ENCODE measurements at places on chromosomes 2 and 18.
A peak's percentile ranks its signal among the peaks of the same experiment; 100 is the strongest.

- peaks cover 43% of the 10 kb centered on the region for H3K36me3 ChIP-seq
- H3K4me3 ChIP-seq = peak overlapping the region; percentile 96
- no peak for DNase-seq
- H3K27me3 ChIP-seq = no peaks in the 10 kb centered on the region
Observed at GRCh38 chr2:65129286-65129825, 550 bp downstream of the RAB1A start.

DNA sequence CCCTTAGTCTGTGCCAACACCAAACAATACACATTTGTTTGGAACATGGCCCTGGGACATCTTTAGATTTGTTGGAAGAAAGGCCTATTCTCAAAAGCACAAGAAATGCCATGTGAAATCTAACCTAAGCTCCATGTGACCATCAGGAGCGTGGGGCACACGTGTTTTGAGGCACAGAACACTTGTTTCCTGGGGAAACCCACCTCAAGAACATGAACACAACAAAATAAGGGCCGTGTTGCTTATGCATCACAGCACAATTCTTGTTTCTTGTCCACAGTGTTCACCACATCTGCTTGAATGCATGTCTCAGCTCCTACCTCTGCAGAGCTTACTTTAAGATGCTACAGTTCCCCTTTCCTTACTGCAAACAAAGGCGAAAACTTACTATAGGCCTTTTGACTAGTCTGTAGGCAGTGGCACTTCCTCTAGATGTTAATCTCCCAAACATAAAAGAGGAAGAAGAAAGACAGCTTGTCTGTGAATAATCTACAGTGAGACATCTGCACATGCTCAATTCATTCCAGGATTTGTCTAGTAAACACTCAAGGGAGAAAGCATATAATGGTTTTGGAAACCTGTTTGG is 165.0 kb downstream of the ANKRD44 start:
- peaks cover 16% of the 10 kb centered on the region for H3K36me3 ChIP-seq
- H3K27ac ChIP-seq = peak overlapping the region; percentile 83
- no peaks in the 10 kb centered on the region for H3K27me3 ChIP-seq
- peak overlapping the region; percentile 20 for H3K4me3 ChIP-seq
- peaks cover 47% of the 10 kb centered on the region for H3K4me1 ChIP-seq

- no peak overlapping the region for H3K27ac ChIP-seq
- no peaks in the 10 kb centered on the region for H3K4me1 ChIP-seq
- H3K27me3 ChIP-seq = no peaks in the 10 kb centered on the region
- no peaks in the 10 kb centered on the region for H3K36me3 ChIP-seq
Observed at GRCh38 chr2:185242462-185242861, 496.1 kb upstream of the FSIP2 start.

GRCh38 chr2:163731735-163732134 is 4.1 kb downstream of the FIGN start:
- H3K4me3 ChIP-seq = no peak overlapping the region
- no peak overlapping the region for H3K27ac ChIP-seq
- no peaks in the 10 kb centered on the region for H3K36me3 ChIP-seq
- no peaks in the 10 kb centered on the region for H3K4me1 ChIP-seq
- peaks cover 10% of the 10 kb centered on the region for H3K27me3 ChIP-seq
- DNase-seq = no peak

GRCh38 chr18:36814994-36815393 is 13.8 kb downstream of the TPGS2 start:
- H3K27me3 ChIP-seq = no peaks in the 10 kb centered on the region
- H3K4me1 ChIP-seq = peaks cover 9% of the 10 kb centered on the region
- H3K36me3 ChIP-seq = peaks cover 19% of the 10 kb centered on the region
- H3K4me3 ChIP-seq = no peak overlapping the region

DNA sequence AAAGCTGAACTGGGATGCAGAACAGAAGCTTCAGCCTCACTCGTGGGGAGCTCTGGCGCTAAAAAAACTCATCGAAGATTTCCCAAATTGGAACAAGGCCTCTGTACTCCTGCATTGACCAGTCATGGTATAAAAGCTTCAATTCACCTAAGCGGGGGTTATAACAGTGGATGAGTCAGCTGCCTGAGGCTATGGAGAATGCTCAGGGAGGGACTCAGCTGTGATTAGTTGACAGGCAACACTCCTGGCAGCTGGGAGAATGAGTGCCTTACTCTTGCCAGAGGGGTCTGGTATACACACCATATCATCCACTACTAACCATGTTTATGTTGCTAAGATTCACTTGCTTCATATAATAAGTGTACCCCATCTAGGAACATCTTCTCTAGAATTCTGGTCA is 350.6 kb upstream of the VRK2 start:
- H3K4me1 ChIP-seq = no peaks in the 10 kb centered on the region
- no peaks in the 10 kb centered on the region for H3K36me3 ChIP-seq
- no peak overlapping the region for H3K4me3 ChIP-seq
- H3K27ac ChIP-seq = no peak overlapping the region

- H3K27ac ChIP-seq = peak overlapping the region; percentile 92
- peaks cover 10% of the 10 kb centered on the region for H3K36me3 ChIP-seq
- H3K27me3 ChIP-seq = no peaks in the 10 kb centered on the region
- peaks cover 62% of the 10 kb centered on the region for H3K4me1 ChIP-seq
- DNase-seq = no peak
Observed at GRCh38 chr18:49813069-49813318, 339 bp downstream of the ACAA2 start.

DNA sequence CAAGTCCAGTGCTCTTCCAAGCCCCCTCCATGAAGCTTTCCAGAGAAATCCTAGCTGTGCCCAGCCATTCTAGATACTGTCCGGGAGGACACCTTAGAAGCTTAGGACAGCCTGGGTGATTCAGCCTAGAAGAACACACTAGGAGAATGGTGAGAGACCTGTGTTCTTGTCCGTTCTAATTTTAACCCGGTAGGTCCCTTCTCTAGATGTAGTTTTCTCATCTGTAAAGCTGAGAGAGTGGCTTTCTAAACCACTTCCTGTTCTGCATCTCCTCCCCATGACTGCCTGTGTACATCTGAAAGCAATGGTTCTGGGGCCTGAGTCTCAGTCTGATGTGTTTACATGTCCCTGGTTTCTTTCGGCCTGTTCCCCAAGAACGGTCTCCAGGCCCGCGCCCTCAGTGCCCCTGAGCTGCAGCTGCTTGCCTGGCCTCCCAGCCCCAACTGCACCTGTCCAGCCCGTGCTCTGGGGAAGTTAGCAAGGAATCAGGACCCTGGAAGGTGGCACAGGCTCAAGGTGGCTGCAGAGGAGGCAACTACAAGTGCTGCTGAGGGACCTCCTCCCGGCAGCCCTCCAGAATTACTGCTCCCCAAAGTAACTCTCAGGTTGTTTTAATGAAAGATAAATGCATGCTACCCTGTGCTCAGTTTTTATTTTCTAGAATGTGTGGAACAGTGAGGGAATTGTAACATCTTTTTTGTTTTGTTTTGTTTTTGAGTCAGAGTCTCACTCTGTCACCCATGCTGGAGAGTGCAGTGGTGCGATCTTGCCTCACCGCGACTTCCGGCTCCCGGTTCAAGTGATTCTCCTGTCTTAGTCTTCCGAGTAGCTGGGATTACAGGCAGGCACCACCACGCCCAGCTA is 105.9 kb downstream of the LBH start:
- peaks cover 62% of the 10 kb centered on the region for H3K4me1 ChIP-seq
- no peaks in the 10 kb centered on the region for H3K27me3 ChIP-seq

GRCh38 chr2:28869494-28870145 is 489 bp downstream of the TRMT61B start:
- peak overlapping the region; percentile 97 for H3K27ac ChIP-seq
- no peaks in the 10 kb centered on the region for H3K27me3 ChIP-seq
- DNase-seq = peak; percentile 10
- peak overlapping the region; percentile 93 for H3K4me3 ChIP-seq
- peaks cover 31% of the 10 kb centered on the region for H3K4me1 ChIP-seq
- peaks cover 18% of the 10 kb centered on the region for H3K36me3 ChIP-seq

- H3K4me1 ChIP-seq = no peaks in the 10 kb centered on the region
- H3K36me3 ChIP-seq = no peaks in the 10 kb centered on the region
- H3K4me3 ChIP-seq = no peak overlapping the region
- H3K27ac ChIP-seq = no peak overlapping the region
- H3K27me3 ChIP-seq = peaks cover 37% of the 10 kb centered on the region
Observed at GRCh38 chr2:236852977-236853374, 232.7 kb upstream of the COPS8 start.

GRCh38 chr18:60110836-60111235 is 211.0 kb downstream of the PMAIP1 start:
- H3K27me3 ChIP-seq = no peaks in the 10 kb centered on the region
- no peaks in the 10 kb centered on the region for H3K36me3 ChIP-seq
- no peak overlapping the region for H3K4me3 ChIP-seq

DNA sequence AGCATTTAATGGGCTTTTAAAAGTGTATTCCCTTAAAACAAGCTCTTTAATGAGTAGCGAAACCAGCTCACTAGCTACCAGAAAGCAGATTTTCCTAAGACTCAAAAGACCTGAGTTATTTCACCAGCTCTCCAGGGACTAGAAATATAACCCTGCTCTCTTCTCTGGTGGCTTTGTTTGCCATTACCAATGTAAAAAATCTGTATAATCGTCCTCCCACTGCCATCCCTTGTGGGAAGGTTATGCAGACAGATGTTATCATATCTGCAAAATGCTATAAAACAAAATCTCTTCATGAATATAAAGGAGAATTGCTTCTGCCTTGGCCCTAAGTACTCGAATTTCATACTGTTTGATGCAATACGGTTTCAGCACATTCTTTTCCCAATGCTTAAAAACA is 335.2 kb downstream of the NUP35 start:
- no peaks in the 10 kb centered on the region for H3K36me3 ChIP-seq
- H3K27me3 ChIP-seq = no peaks in the 10 kb centered on the region
- H3K4me1 ChIP-seq = no peaks in the 10 kb centered on the region
- H3K4me3 ChIP-seq = no peak overlapping the region
- DNase-seq = no peak

DNA sequence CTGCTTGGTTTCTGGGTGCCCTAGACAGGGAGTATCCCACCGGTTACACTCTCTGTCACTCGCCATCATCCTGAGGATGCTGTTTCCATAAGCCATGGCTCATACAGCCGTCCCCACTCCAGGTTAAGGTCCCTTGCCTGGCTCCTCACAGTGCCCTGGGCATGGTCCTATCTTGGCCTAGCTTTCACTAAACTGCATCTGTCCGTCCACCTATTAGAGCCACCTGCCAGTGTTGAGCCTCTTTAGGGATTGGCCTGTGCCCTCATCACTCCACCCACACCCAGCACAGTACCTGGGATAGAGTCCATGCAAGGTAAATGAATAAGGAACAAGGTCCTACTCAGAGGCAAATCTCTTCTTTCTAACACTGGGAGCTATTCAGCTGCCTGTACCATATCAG is 320.1 kb downstream of the GBX2 start:
- peaks cover 8% of the 10 kb centered on the region for H3K36me3 ChIP-seq
- no peak overlapping the region for H3K4me3 ChIP-seq
- no peak overlapping the region for H3K27ac ChIP-seq
- H3K4me1 ChIP-seq = peaks cover 24% of the 10 kb centered on the region
- no peaks in the 10 kb centered on the region for H3K27me3 ChIP-seq

- H3K4me3 ChIP-seq = no peak overlapping the region
- H3K4me1 ChIP-seq = peaks cover 25% of the 10 kb centered on the region
- no peaks in the 10 kb centered on the region for H3K27me3 ChIP-seq
- no peak overlapping the region for H3K27ac ChIP-seq
Observed at GRCh38 chr2:240131941-240132650, 4.0 kb downstream of the COPS9 start.

Data from effector memory CD8-positive, alpha-beta T cell (primary cell).